ENCODE measurements at places on chromosomes 7 and 10.

DNA sequence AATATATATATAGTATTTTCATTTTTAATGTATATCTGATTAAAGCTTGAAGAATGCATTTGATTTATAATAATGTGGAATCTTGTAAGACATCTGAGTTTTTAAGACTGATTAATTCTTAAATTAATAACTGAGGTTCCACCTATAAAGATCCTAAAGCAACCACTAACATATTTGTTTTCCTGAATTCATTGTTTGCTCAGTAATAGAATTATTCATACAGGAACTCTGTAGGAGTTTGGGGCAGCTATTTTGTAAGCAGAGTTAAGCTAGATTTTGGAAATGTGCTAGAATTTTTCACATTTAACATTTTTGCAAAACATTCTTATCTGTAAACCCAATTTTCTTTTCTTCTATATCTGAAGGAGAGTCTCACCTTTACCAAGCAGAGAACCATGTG lies 88.9 kb downstream of the NRCAM start:
- no peak for DNase-seq

DNA sequence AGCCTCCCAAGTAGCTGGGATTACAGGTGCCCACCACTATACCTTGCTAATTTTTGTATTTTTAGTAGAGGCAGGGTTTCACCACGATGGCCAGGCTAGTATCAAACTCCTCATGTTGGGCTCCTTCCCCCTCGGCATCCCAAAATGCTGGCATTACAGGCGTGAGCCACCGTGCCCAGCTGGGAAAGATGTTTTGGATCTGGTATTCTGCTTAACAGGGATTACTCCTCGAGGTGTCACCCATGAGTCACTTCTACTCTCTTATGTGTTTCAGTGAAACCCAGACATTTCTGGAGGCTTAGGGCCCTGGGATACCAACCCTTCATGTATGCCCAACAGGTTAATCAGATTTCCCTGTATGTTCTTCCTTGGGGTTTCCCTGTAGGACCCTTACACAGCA lies 11.8 kb upstream of the OPN4 start:
- no peak for DNase-seq

- DNase-seq, result no peak
Measured at GRCh38 chr10:50561816-50562215, 61.9 kb downstream of the SGMS1 start.

DNA sequence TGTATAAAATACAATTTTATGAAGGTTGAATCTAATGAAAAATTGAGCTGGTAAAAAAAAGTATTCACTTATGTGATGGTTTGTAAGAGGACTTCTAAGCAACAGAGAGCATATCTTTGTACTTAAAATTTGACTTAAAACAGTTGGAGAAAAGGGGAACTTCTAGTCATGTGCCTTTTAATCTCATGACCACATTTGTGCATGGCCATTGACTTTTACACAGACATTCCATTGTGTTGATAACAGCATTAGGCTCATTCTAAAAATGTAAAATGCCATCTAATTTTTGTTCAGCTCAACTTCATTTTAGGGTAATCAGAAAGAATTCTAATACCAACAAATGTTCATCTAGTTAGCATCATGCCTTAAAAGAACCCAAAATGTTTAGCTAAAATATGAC lies 119.9 kb downstream of the HPSE2 start:
- no peak for DNase-seq

- DNase-seq, result no peak
Measured at GRCh38 chr7:29976673-29977415, 12.8 kb downstream of the SCRN1 start.

GRCh38 chr10:89921403-89921802 lies 220.0 kb downstream of the KIF20B start:
- no peak for DNase-seq

DNA sequence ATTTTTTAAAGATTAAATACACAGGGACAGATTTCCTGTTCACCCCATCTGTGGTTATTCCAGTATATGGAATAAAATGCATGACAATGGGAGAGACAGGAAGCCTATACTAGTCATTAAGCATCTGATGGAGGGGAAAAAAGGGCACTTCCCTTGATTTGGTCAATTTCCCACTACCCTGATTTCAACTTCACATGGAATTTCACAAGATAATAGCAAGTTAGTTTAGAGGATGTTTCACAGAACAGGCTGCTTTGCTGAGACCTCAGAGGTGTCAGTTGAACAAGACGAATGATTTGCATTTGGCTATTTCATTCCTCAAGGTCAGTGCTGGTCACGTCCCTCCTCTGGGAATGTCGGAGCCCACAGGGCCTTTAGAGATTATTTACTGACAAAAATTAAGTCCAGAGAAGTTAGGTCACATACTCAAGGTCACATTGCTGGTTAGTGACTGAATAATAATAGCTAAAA lies 4.7 kb upstream of the ITPRIP start:
- no peak for DNase-seq

DNA sequence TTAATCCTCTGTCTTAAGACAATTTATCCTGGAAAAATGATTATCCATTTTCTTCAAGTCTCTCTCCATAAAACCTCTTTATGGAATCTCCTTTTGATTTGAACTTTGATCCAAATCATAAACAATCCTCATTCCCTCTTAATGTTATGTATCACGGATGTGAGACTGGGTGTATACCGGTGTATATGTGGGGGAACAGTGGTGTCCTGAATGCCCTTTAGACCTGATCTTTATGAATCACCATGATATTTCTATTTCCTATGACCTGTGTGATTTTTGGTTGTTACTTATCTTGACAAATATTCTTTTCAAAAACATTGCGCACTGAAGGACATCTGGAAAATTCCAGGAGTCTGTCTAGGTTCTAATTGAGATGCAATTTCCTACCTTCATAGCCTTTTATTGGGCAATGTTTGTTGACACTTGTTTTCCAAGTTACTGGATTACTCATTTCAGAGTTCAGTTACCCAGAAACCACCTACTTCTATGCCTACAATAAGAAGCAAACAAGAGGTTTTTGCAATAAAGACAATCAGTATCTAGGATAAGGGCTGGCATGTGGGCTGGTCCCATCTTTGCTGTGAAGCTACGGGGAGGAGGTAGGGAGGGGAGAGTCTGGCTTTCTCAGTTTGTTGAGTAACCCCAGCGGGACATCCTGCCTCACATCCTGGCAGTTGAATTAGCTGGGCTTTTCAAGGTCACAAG lies 190.4 kb downstream of the CTTNBP2 start:
- DNase-seq, result no peak

GRCh38 chr10:478471-479245 lies 210.8 kb downstream of the DIP2C start:
- no peak for DNase-seq

GRCh38 chr10:43013065-43013464 lies 63.8 kb upstream of the RET start:
- no peak for DNase-seq

DNA sequence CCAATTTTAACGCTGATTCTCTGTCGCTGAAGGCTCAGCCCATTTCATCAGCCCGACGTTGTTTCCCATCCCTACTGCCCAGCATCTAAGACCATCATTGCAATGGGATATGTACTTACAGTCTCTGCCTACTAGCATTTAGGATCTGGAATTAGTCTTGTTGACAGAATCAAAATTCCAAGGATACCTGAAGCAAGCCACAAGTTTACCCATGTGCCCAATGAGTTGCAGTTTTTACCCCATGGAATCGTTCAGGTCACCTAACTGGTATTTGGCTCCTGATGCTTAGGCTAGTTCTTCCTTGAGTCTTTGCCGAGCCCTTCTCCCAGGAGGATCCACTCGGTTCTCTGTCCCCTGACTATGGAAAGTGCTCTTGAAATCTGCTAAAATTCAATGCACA lies 276.8 kb downstream of the DNAJB9 start:
- DNase-seq, result no peak

GRCh38 chr10:58653139-58653538 lies 140.5 kb downstream of the BICC1 start:
- DNase-seq, result no peak

Data from NCI-H187 (cell line).